NCI-H1105 (cell line): ENCODE measurements at places on chromosomes 2 and 18.

DNA sequence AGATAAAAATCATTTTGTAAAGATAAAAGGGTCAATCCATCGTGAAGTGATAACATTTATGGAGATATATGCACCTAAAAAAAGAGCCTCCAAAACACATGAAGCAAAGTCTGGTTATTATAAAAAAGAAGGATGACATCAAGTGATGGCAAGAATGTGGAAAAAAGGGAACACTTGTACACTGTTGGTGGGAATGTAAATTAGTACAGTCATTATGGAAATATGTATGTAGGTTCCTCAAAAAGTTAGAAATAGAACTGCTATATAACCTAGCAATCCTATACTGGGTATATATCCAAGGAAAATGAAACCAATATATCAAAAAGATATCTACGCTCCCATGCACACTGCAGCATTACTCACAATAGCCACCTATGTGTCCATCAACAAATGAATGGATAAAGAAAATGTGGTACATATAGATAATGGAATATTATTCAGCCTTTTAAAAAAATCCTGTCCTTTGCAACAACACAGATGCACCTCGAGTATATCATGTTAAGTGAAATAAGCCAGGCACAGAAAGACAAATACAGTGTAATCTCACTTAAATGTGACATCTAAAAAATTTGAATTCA is 28.9 kb downstream of the ABCB11 start:
- DNase-seq: no peak

- no peak for DNase-seq
These were observed 69.0 kb upstream of the C2orf15 start for GRCh38 chr2:99072551-99072950.

GRCh38 chr2:234495251-234496054 is 1.4 kb downstream of the ARL4C start:
- no peak for DNase-seq

DNA sequence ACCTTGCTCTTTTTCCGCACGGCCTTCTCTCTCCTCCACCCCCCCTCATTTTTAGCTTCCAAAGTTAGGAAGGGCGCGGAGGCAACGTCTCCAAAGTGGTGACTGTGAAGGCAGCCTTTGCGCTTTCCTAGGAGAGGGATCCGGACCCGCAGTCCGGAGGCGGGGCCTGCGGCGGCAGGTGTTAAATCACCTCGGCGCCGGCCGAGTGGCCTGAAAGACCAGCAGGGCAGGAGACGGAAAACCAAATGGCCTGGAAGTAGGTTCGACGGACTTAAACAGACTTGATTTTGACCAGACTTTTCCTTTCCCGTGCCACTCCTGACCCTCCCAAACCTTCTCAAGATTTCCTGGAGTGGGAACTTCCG is 615 bp downstream of the GORASP2 start:
- peak; percentile 30 for DNase-seq

- DNase-seq: peak; percentile 35
These were observed 70.3 kb upstream of the PELI1 start for GRCh38 chr2:64214281-64215115.

- DNase-seq: no peak
These were observed 308.4 kb upstream of the THUMPD2 start for GRCh38 chr2:40087434-40087833.

DNA sequence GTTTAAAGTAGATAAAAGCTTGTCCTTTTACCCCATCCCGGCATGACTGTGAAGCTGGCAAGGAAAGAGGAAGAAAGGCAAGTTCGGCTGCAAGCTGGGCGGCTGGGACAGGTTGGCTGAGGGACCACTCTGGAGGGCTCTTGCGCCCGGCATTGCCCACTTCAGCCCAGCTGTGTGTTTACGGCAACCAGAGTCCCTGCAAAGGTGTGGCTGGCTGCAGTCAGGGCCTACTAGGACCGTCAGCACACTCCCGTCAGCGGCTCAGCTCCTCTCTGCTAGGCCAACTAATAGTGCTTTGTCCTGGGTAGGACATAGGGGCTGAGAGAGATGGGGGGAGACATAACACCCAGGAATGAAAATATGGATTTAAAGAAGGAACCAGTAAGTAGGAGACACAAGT is 11.7 kb upstream of the SAP130 start:
- DNase-seq: no peak

DNA sequence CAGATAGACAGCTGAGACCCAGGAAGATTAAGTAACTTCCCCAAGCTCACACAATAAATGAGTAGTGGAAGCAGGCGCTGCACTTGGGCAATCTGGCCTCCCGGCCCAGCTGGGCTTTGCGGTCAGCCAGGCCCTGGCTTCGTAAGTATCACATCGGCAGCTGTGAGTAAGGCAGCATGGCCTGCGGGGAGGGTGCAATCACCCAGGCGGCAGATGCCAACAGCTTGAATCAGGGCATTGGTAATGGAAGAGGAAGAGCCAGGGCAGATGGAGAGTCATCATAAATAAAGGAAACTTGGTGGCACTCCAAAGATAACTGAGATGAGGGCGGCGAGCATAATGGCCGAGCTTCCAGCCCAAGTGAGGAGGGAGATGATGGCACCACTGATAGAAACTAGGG is 217.9 kb upstream of the PID1 start:
- no peak for DNase-seq

- DNase-seq: no peak
These were observed 21.3 kb upstream of the KLF11 start for GRCh38 chr2:10022041-10022421.

DNA sequence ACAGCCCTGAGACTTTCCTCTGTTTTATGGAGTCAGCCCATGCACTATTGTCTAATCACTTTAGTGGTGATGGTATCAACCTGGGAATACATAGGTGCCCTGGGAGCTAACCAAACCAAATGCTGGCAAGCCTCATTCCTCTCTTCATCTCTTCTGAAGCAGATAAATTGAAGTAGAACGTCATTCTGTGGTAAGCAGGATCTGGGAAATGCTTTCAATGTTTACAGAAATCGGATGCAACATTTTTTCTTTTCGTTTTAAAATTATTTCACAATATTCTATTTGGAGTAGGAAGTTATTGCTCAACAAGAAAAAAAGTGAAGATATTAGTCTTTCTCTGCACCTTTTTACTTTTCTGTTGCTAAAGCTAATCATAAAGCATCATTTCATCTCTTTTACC is 114.2 kb downstream of the RBMS1 start:
- no peak for DNase-seq

DNA sequence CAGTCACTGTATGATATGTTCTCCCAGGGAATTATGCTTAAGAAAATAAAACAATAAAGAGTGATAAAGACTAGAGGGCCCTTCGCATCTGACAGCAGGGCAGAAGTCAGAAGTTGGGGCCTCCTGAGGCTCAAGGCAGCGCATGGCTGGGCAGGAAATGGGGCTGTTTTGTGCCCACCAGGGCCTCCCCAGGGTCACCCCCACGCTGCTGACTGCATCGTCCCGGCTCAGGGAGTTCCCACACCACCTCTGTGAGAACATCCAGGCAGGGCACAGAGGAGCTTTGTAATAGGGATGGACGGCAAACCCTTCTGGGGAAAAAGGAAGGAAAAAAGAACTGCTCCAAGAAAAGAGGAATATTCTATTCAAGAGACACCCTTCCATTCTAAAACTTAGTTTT is 41.2 kb downstream of the PAX3 start:
- no peak for DNase-seq

DNA sequence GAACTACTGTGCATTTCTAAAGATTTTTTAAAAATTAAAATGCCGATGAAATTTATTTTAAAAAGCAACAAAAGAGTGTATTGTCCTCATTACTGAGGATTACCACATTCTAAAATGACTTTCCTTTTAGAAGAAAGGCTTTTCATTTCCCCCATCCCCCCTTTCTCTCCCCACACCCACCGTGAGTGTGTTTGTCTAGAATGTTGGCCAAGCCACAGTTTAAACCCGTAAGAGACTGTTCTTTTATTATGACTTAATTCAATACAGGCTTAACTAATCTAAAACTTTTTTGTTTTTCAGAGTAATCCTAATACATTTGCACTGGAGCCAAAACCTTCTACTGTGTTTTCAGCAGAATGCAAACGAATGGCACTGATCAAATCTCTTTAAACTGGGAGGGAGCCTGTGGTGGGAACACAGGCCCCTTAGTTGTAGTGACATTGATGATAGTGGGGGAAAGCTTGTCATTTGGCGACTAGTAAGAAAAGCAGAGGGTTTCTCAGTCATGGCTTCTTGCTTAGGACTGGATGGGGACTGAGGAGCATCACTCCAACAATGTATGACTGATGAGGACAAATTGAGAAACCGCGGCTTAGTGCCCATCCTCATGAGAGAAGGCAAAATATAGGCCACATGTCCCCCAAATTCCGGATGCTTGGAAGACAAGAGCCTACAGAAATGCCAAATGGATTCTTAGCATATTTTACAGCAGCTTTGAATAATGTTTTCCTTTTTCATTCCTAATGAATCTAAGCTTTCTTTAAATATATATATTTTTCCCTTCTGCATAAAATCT is 154.0 kb upstream of the SMIM21 start:
- DNase-seq: no peak

- DNase-seq: no peak
These were observed 9.5 kb downstream of the CHAC2 start for GRCh38 chr2:53777134-53777533.

DNA sequence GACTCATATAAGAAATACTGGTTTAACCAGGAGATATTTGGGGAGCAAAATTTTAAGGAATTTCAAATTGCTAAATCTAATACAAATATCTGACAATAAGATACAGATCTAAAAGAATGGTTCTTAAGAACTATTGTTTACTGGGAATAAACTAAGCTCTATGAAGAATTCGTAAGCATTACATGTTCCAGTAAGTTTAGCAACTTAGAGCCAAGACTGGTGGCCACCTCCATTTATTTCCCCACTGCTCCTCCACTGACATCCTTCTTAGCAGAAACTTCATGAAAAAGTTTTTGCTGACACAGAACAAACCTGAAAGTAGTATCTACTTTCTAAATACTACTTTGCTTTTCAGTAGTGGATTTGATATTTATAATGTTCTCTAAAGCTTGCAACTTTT is 83.0 kb downstream of the ACSL3 start:
- DNase-seq: no peak

GRCh38 chr2:41934329-41934958 is 113.4 kb upstream of the PKDCC start:
- no peak for DNase-seq

DNA sequence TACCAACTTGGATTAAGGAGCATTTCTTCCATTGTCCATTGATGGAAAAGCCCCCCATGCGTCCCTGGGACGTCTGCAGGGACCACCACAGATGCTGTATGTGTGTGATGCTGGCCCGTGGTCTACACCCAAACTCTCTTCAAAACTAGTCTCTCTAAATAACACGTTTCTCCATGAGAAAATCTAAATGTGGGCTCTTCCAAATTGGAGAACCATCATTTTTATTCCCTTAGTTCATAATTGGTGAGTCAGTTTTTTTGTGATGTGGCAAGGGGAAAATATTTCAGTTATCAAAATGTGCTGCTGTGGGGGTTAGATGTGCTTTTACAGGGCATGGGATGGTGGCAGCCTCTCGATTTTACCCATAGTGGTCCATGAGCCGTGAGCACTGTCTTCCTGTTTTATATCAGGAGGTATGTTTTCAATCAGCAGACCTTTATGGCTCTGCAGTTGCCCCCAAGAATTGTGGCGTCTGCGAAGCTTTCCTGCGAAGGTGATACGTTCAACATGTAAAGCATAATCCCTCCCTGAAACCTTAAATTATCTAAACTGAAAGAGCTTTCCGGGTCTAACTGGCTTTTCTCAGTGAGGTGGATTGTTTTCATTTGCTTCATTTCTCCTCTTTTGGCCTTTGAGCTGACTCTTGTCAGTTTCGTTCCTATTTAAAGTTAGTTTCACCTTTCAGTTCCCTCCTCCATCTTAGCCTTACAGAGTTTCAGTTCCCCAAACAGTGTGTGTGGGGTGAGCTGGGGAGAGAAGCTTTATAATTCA is 78.4 kb downstream of the SETBP1 start:
- no peak for DNase-seq

GRCh38 chr2:213443921-213444320 is 159.7 kb downstream of the SPAG16 start:
- no peak for DNase-seq

DNA sequence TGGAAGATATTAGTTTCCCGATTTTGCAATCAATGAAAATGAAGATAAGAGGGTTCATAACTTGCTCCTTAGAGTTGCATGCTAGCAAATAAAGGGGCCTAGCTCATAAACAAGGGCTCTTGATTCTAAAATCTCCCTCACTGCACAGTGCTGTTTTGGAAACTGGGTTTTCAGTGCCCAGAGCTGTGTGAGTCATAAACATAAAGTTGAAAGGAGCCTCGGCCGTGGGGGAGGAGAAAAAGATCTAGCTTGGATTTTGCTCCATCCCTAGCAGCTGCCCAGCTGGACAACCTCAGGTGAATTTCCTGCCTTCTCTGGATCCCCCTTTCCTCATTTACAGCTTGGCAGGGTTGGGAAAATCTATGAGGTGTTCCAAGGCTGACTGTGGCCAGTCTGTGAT is 42.5 kb downstream of the LYPD1 start:
- no peak for DNase-seq

DNA sequence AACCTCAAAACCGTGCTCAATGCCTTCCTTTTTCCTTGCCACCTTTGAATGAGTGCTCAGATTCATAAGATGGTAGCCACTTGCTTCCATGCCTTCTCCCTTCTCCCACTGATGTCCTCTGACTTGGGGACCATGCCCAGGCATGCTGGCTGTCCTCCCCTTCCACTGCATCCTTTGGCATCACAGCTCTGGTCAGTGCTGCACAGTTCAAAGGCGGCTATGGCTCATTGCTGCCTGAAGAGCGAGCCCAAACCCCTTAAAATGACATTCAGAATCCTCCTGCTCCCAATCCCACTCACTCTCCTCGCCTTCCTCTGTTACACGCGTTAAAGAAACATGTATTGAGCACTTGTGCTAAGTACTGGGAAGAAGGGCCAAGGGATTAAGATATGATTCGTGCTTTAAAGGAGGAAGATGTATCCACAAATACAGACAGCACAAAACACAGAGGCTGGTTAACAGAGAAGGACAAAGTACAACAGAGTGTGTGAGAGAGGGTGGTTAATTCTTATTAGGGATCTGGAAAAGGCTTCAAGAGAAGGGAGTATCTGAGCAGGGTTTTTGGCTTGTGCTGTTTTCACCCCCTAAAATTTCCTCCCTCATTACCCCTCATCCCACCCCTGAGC is 81.8 kb downstream of the CERKL start:
- no peak for DNase-seq

- DNase-seq: no peak
These were observed 144.3 kb downstream of the MCFD2 start for GRCh38 chr2:46771309-46771708.

DNA sequence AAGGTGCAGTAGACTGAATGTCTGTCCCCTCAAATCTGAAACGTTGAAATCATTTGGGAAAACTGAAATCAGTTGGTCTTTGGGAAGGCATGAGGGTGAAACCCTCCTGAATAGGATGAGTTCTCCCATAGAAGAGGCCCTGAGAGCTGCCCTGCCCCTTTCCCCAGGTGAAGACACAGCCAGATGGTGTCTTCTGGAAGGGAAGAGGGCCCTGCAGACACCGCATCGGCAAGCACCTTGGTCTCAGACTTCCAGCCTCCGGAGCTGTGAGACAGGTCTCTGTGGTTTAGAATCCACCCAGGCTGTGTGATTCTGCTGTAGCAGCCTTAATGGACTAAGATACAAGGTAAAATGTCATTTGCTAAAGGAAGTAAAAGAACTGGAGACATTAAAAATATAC is 42.1 kb upstream of the SNTG2 start:
- DNase-seq: no peak
